ENCODE measurements at places on chromosomes 6 and 20.

- no peak for DNase-seq
These were observed 6.2 kb downstream of the GRIK2 start for GRCh38 chr6:101399616-101400162.

- DNase-seq: no peak
These were observed 524.6 kb upstream of the NOX3 start for GRCh38 chr6:155980014-155980767.

- no peak for DNase-seq
These were observed 11.2 kb upstream of the TTK start for GRCh38 chr6:79993012-79993910.

- no peak for DNase-seq
These were observed 23.3 kb downstream of the ARFGEF2 start for GRCh38 chr20:48944663-48945297.

DNA sequence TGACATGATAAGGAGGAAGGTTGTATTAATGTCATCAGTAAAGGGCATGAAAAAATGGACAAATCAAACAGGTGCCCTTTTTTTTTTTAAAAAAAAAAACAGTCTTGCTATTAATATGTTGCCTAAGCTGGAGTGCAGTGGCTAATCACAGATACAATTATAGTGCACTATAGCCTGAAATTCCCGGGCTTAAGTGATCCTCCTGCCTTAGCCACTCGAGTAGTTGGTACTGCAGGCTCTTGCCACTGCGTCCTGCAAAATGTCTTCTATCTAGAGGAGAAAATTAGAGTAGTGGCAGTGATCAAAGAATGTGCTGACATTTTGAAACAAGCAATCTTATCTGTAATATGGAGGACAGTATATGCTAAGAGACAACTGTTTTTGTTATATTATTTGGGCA lies 127.7 kb downstream of the ASCC3 start:
- DNase-seq: no peak

- no peak for DNase-seq
These were observed 19.1 kb downstream of the VSTM2L start for GRCh38 chr20:37922016-37922415.

- DNase-seq: no peak
These were observed 92.1 kb downstream of the RIN2 start for GRCh38 chr20:19850198-19850533.

- no peak for DNase-seq
These were observed 144.7 kb upstream of the ZNF217 start for GRCh38 chr20:53738039-53738944.

DNA sequence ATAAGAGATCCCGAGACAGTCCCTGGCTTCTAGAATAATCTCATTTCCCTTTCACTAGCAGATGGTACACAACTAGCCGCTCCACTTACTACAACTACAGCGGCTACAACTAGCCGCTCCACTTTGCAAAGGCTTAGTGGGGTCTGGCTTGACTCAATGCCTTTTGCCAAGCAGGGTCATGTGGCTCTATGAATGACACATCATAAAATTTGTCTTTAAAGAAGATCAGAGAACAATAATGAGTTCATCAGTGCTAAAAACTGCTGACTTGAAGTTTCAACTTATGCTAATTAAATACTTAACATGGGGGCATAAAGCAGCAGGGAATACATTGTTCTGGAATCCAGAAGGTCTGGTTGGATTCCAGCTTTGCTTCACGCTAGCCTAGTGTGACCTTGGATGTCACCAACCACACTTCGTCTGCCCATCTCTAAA lies 2.0 kb upstream of the MICAL1 start:
- DNase-seq: no peak

- no peak for DNase-seq
These were observed 52.4 kb downstream of the RALY start for GRCh38 chr20:34045930-34046725.

- DNase-seq: no peak
These were observed 73.9 kb downstream of the RAMACL start for GRCh38 chr6:166512567-166512966.
